ENCODE measurements at places on chromosomes 5 and 9.

GRCh38 chr9:127388037-127388855 is 8.7 kb upstream of the SLC2A8 start:
- DNase-seq: peak; percentile 21

GRCh38 chr5:134451936-134452505 is 40.3 kb upstream of the CDKN2AIPNL start:
- DNase-seq: no peak

- DNase-seq: no peak
These were observed 53.8 kb upstream of the PAPPA start for GRCh38 chr9:116099821-116100220.

DNA sequence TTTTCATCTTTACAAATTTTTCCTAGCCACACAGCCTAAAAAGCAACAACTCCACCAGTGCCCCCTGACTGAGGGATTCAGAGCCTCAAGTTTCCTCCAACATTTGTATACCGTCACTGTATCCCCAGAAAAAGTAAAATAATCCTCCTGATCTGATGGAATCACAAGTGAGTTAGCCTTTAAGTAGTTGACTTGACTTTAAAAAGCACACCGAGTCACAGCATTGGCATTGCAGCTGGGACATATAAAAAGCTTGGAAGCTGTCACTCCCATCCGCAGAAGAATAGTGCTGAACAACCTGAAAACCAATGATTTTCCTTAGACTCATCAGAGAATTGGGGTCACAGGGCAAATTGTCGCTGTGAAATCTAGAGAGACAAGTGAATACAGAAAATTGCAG is 41.6 kb upstream of the FBN2 start:
- DNase-seq: no peak

GRCh38 chr9:91312717-91313325 is 48.9 kb downstream of the AUH start:
- DNase-seq: no peak

DNA sequence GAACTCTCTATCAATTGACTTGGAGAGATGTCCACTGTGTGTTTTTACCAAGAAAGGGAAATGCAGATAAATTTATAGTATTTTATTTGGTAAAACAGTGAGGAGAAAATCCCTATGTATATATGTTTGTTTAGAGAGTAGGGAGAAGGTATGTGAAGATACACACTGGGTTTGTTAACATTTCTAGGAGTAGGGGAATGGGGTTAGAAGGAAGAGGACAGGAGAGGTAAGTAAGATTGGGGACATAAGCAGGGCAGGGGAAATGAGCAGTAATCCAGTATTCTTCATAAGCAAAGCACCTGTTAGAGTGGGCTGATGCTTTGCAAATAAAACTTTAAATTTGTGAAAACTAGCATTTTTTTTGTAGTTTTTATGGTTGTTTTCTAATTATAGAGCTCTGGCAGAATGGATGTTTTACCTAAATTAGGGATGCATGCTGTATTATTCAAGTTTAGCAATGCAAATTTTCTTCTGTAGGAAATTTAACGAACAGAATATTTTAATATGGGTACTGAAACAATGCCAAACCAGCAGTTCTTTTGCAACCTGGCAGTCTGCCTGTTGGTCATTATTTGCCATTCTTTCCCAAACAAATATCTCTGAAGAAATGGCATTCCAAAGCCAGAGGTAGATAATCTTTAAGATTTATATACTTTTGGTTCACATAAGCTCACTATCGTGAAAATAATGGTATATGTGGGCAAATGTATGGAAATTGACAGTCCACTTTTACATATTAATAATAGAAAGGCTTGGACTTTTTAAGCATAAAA is 19.4 kb upstream of the DCP2 start:
- DNase-seq: no peak

GRCh38 chr5:154968953-154969352 is 28.1 kb downstream of the MRPL22 start:
- no peak for DNase-seq

DNA sequence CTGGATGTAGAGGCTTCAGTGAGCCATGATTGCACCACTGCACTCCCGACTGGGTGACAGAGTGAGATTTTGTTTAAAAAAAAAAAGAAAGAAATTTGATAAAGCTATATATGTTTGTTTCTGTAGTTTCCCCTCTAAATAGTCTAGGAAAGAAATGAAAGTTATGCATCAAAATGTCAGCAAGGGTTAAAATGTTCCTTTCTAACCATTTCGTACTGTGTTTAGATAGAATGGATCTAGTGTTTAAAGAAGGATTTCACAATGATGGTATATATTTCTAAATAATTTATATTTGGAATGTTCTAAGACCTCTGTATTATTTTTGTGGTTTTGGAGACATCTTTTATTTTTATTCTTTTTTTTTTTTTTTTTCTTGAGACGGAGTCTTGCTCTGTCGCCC is 22.7 kb downstream of the TEK start:
- DNase-seq: no peak

- DNase-seq: no peak
These were observed 2.7 kb upstream of the PDGFRB start for GRCh38 chr5:150158170-150158949.

- no peak for DNase-seq
These were observed 31.4 kb downstream of the LIX1 start for GRCh38 chr5:97111004-97111403.

GRCh38 chr9:110241260-110241857 is 14.9 kb downstream of the TXN start:
- no peak for DNase-seq

DNA sequence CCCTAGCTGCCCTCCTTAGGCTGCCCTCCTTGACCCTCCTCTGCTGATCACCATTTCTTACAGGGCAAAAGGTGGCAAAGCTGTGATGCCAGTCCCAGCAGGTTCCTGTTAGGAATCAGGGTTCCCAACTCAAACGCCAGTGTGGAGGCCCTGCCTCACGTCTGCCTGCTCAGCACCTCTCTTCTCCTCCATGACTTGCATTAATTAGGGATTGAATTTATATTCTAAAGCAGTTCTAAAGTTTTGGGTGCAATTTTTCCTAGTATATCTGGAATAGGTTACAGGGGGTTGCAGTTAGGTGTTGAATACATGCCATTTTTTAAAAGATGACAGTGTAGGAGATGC is 13.2 kb upstream of the PLEKHG4B start:
- no peak for DNase-seq

GRCh38 chr9:107060062-107060461 is 197.1 kb downstream of the ZNF462 start:
- DNase-seq: no peak

DNA sequence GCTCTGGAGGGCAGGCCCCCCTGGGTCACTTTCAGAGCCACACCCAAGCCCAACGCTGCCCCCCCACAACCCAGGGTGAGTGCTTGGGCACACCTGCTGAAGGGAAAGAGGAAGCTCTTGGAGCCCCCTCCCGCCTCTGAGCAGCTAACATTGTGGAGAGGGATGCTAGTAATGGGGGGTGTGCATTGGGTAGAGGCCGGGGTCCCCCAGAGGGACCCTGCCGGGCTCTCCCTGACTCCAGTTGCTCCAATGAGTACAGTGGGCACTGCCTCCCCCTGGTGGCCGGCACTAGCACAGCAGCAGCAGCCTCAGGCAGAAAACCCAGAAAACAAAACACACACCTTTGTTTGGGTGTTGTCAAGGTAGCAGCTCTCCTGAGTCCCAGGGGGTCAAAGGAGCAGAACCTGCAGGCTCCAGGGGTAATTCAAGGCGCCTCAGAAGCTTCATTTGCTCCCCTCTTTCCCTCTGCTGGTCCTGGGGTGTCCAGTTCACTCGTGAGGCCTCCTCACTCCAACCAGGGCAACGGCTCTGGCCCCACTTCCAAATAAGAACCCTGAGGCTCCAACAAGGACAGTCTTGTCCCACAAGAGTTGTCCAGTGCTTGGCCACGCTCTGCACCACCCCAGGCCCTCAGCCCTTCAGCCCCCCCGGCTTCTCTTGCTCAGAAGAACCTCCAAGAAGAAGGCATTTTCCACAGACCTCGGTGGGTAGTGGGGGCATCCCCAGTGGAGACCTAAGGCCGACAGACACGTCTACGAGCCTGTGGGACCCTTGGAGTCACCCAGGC is 16.1 kb downstream of the GBGT1 start:
- DNase-seq: peak; percentile 87

DNA sequence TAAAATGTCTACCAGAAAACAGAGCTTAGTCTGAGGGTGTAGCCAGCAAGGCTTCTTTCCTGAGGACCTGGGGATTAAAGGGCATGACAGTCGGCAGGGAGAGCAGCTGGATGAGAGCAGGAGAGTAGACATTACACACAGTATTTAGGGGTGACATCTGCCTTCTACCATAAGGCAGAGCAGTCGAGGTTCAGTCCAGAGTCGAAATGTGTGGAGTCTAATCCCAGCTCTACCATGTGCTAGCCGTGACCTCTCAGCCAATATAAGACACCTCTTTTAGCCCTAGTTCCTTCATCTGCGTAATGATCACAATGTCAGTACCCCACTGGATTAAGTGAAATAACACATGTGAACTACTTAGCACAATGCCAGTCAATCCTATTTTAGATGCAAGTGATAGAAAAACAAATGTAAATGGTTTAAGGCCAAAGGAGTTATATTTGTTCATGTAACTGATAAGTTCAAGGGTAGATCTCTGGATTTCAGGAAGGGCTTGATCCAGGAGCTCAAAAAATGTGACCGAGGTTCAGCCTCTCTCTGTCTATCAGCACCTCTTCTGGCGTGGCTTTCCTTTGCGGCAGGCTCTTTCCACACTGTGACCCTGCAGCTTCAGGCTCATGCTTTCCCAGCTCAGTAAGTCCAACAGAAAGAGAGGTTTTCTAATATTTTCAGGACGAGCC is 16.2 kb upstream of the CPLX2 start:
- no peak for DNase-seq

DNA sequence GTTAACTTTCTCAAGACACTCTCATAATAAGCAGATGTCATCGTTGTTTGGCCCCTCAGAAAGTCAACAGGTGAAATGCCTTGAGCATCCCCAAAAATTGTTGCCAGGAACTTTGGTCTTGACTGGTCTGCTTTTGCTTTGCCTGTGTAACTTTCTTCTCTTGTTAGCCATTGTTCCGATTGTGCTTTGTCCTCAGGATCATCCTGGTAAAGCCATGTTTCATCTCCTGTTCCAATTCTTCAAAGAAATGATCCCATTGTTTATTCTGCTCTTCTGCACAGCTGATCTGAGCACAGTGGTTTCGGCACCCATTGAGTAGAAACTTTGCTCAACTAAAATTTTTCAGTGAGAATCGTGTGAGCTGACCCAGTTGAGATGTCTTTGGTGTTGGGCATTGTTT is 8.1 kb upstream of the ZBED3 start:
- no peak for DNase-seq
